ENCODE measurements at places on chromosomes 2 and 18.

- no peak for DNase-seq
Measured at GRCh38 chr2:47014564-47015051, 99.0 kb upstream of the MCFD2 start.

- no peak for DNase-seq
Measured at GRCh38 chr2:208306291-208306690, 40.2 kb downstream of the PIKFYVE start.

- DNase-seq = no peak
Measured at GRCh38 chr2:20641123-20641985, 9.5 kb downstream of the HS1BP3 start.

- no peak for DNase-seq
Measured at GRCh38 chr2:16311521-16312440, 353.9 kb downstream of the CYRIA start.

- no peak for DNase-seq
Measured at GRCh38 chr2:142725386-142725785, 152.1 kb upstream of the KYNU start.

DNA sequence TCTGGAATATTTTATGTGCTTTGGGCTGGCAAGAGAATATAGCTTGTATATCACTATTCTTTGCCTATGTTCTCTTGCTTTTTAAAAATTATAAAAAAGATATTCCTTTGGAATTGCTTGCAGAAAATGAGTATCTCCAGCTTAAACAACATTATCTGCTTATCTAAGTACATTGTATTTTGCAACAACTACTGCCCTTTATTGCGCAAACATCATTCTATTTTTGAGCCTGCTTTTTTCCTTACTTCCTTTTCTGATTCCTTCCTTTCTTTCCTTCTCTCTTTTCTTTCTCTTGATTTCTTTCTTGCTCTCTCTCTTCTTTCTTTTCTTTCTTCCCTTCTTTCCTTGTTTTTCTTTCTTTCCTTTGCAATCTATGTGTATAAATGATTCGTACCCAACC, 74.0 kb downstream of the UNC80 start:
- DNase-seq = no peak

- DNase-seq = no peak
Measured at GRCh38 chr2:113711851-113712250, 44.6 kb downstream of the SLC35F5 start.

- no peak for DNase-seq
Measured at GRCh38 chr2:113203217-113203530, 29.4 kb downstream of the PSD4 start.

- no peak for DNase-seq
Measured at GRCh38 chr2:219727771-219728429, 100.5 kb downstream of the SLC4A3 start.

DNA sequence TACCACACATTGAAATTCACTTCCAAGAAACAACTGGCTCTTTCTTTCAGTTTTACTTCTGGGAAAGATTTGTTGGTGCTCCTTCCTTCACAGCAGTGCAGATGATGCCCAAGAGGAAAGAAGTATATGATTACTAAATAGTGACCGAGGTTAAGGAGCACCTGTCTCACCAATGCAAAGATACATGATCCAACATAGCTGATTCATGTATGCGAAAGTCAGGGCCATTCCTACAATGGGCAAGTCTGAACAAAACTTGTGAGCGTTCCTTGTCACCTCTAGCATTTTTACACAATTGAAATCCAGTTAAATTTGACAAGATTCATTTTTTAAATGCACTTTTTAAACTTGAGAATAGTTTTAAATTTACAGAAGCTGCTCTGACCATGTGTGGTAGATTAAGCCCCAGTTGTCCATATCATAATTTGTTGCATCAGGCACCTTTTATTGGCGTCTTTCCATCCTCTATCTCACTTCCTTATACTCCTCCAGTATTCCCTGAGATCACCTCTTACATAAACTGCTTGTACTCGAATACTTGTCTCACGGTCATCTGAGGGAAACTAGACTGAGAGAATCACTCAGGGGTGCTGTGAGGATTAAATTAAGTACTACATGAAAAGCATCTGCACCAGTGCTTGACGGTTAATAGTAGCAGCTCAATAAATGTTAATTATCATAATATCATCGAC, 438.8 kb upstream of the CDH20 start:
- DNase-seq = no peak

GRCh38 chr2:24203029-24203786, 28.4 kb downstream of the FAM228A start:
- DNase-seq = no peak

- no peak for DNase-seq
Measured at GRCh38 chr2:191178806-191179514, 28.2 kb upstream of the STAT4 start.

DNA sequence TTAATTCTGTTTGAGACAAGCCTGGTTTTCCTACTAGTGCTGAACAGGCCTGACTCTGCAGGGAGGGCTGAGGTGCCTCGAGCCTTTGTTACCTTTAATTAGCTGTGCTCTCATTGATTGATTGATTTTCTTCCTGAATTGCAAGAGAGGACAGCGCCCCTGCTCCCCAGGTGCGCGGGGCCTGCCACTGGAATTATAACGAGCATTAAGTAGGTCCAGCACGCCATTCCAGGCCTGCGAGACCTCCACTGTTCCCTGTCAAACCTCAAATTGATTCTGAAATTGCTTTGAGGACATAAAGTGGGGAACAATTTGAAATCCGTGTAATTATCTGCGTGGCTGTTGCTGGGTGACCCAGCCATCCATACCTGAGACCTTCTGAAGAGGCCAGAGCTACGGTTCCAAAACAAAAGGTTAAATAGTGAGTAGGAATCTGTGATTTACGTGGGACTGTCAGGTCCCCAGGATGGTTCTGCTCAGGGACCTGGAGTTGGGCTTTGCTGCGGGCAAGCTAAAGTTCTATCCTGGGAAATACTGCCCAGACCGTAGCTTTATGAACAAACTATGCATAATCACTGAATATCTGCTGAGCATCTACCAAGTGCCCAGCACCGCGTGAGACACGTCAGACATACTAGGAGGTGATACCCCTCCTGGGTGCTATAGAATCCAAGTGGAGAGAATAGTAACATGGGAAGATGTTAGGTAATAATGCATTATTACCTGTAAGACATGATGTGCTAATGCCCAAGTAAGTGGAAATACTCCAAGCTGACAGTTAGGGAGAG, 104.1 kb downstream of the ZBTB7C start:
- DNase-seq = no peak

DNA sequence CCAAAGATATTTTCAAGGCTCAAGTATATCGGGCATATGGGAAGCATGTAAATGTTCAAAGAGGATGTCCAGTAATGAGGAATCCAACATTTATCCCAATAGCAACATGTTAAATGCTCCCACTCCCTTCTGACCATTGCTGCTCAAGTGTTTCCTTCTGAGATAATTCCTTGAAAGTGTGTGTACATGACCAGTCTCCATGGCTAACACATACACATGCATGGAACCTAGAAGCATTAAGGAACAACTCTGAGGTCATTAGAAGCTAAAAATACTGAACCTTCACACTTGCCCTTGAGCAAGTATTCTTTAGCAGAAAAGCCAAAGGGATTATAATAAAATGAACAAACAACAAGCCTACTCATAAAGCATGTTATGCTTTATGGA, 433.8 kb upstream of the TCF4 start:
- no peak for DNase-seq

DNA sequence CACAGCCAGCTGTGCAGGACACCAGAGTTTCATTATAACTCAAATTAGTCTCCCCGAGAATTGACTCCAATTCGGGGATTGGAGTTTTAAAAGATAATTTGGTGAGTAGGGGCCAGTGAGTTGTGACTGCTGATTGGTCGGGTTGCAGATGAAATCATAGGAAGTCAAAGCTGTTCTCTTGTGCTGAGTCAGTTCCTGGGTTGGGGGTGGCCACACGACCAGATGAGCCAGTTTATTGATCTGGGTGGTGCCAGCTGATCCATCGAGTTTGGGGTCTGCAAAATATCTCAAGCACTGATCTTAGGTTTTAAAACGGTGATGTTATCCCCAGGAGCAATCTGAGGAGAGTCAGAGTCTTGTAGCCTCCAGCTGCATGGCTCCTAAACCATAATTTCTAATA, 82.7 kb upstream of the SLC66A3 start:
- DNase-seq = no peak

DNA sequence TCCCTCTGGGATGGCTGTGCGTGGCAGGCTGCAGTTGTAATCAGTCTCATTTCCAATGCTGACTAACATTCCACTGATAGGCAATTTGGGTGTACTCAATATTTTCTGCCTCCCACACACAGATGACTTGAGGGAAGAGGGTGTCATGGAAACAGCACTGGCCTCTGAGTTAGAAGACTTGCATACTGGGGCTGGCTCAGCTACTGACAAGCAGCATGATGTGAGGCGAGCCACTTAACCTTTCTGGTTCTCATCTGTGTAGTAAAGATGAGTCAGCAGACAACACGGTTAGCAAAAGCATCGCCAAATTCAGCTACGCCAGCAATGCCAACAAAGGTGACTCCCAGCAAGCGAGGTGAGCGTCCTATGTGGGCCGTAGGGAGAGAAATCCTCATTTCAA, 73.5 kb downstream of the COLEC12 start:
- no peak for DNase-seq

DNA sequence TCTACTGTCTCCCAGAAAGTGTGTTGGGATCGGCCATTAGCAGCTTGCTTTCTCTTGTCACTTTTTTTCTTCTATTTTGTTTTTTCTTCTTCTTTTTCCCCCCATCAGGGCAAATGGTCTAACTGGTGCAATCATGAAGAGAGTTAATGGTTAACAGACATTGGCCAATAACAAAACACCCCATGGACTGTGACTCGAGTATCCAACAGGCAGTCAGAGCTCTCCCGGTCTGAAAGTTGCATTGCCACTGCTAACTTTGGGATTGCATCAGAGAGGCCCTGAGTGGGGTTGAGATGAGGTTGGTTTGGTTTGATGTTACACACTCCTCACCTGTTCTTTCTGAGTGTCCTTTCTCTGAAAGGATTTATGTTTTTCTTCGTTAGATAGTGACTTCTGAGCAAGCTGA, 12.9 kb upstream of the SNORC start:
- no peak for DNase-seq

- no peak for DNase-seq
Measured at GRCh38 chr2:180196419-180196977, 189.4 kb upstream of the CWC22 start.

DNA sequence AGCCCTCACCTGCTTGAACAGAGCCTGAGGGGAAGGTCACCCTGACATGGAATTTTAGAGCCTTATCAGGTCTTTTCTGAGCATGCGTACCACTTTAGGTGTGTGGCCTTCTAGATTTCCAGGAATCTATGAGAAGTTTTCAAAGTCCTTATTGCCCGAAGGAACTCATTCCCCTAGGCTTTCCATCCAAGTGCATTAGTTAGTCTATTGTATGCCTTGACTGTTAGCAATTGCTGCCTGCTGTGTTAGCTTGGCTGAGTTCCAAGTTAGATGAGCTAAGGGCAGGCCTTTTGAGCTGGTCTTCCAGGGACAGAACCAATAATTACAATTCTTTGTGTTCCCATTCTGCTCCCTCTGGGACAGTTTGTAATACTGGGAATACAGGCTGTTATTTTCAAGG, 30.8 kb upstream of the PUM2 start:
- DNase-seq = no peak

DNA sequence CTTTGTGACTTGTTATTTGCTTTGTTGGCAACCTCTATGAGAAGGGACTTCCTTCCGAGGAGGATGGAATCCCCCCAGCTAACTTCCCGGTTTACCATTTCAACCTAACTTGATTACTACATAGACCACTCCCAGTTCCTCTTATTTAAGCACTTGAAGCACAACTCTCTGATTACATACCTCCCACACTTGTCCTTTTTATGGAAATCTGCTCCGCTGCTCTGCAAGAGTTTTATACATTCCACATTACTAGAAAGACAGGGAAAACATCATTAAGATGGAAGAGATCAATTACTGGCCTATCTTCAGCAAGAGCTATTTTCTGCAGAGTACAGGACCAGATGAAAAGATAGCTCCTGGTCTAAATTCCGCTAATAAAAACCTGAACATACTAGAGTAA, 160.0 kb upstream of the PGAP1 start:
- no peak for DNase-seq

- DNase-seq = no peak
Measured at GRCh38 chr2:236706288-236706687, 136.7 kb downstream of the ACKR3 start.

DNA sequence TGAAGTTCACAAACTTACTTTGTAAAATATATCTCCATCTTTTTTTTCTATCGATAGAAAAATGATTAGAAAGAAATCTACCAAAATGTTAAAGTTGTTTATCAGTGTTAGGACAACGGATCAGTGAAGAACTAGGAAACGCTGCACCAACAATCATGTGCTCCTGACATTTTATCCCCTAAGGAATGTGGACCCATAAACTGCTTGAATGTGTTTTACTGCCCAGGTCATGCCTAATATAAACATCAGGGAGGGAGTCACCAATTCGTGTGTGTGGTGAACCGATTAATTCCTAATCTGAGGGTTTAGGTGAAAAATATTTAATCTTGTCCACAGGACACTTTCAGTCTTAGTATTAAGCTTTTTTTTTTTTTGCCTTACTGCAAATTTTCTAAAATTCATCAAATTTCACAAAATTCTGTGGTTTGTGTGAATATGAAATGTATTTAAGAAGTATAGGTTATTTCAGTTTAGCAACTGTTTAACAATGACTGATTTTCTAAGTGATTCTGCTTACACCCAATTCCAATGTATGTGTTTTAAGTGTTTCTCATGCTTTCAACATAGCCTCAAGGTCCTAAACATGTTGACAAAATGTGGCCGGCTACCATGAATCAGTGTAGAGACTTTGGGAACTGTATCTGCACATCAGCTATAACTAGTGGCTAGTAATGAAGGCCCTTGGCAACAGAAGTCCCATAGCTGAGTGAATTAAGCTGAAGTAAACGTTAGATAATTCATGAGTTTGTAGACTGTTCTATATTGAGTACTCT, 11.1 kb upstream of the KIDINS220 start:
- DNase-seq = no peak

- no peak for DNase-seq
Measured at GRCh38 chr2:73406996-73407395, 21.4 kb downstream of the ALMS1 start.

DNA sequence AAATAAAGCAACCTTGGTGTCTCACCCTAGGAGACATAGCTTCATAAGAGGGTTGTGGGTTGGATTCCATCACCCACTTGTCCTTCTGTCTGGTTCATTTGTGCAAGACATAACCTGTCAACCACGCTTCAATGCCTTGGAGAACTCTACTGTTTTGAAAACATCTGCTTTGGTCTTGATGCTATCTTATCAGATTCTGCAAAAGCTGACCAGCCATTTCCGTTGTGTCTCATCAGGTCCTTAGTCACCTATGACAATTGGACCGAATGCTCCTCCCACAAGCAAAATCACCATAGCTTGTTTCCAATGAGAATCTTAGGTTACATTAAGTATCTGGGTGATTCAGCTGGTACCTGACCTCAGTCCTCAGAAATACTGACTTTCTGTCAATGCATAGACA, 35.4 kb downstream of the STAT4 start:
- no peak for DNase-seq

DNA sequence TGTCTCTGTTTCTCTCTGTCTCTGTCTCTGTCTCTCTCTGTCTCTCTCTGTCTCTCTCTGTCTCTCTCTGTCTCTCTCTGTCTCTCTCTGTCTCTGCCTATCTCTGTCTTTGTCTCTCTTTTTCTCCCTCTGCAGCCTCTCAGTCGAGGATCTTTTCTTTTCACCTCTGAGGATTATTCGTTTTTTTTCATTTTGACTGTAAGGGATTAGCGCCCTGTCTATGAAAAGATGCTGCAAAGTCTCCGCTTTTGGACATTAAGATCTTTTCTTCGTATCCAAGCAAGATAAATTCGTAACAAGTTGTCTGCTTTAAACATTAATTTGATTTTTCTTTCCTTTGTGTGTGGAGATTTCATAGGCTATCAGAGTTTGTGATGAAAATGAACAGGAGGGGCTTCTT, 191.2 kb upstream of the TPO start:
- DNase-seq = no peak
